ENCODE measurements at places on chromosomes 7 and 10. TPM values are rescaled to one million over a fixed set of nuclear protein-coding genes. Genes with fewer than 3 reads are reported as not detected.
A peak's percentile ranks its signal among the peaks of the same experiment; 100 is the strongest.

Gene ADRB1
- polyA plus RNA-seq: 0.10 TPM

GRCh38 chr7:76304888-76305375, 2.5 kb downstream of the HSPB1 start:
- DNase-seq: no peak

- peak; percentile 82 for DNase-seq
These were observed 12.5 kb upstream of the EBLN1 start for GRCh38 chr10:22230158-22230833.

- no peak for DNase-seq
These were observed 24.2 kb downstream of the AKR1B1 start for GRCh38 chr7:134434701-134435100.

GRCh38 chr10:12489357-12489756, 140.0 kb downstream of the CAMK1D start:
- no peak for DNase-seq

DNA sequence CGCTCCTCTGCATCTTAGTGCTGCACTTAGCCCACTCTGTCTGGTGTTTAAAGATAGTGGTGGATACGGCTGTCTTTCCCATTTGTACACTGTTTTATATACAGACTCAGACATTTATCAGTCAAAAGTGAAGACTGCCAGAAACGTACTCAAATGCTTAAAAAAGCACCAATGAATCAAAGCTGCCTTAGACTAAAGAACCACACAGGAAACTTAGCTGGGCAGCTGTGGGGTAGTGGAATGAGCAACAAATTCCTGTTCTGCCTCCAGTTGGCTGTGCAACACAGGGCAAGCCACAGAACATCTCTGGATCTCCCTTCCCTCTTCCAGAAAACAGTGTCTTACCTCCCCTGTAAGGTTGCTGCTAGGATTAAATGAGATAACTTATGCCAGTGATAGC, 76.0 kb downstream of the ATXN7L1 start:
- no peak for DNase-seq

Gene IL2RA
- not detected for polyA plus RNA-seq

DNA sequence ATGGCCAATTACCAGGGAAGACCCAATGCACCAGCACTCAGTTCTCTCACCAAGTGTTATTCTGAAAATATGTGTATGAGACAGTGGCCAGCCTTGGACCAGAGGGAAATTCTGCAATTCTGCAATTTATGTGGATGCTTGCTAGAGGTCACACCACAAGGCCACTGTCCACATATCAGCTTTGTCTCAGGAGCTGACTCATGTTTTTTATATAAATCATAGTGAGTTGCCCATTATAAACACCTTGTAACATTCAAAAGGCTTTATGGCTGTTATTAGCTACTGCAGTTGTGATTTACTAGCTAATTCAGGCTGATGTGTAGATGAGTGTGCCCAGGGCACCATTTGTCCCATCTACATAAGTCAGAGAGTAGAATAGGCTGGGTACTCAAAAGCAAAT, 649.0 kb downstream of the LRMDA start:
- DNase-seq: no peak

DNA sequence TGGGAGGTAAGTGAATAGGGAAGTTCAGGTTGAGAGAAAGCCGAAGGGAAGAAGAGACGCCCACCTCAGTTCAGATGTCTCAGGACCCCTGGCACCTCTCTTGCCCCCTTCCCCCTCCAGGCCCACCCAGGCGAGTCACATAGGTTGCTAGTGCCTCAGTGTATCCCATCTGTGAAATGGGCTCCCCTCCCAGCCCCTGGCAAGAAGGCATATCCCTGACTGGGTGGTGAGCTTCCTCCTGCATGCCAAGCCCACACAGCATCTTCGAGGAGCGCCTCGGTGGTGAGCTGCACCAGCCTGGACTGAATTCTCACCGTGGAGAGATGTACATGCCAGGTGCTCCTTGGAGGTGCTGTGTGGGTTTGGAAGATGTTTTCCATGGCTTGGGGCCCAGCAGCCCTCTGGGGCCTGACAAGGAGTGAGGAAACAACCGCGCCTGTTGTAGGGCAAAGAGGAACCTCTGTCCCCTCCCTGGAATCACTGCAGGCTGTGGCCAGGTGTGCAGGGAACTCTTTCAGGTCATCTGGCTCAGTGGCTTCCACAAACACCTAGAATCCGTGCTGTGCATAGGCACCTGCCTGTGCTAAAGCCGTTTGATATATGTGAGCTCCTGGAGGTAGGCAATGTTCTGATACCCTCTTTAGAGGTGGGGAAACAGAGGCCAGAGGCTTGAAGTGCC, 45.1 kb downstream of the UNC5B start:
- no peak for DNase-seq

DNA sequence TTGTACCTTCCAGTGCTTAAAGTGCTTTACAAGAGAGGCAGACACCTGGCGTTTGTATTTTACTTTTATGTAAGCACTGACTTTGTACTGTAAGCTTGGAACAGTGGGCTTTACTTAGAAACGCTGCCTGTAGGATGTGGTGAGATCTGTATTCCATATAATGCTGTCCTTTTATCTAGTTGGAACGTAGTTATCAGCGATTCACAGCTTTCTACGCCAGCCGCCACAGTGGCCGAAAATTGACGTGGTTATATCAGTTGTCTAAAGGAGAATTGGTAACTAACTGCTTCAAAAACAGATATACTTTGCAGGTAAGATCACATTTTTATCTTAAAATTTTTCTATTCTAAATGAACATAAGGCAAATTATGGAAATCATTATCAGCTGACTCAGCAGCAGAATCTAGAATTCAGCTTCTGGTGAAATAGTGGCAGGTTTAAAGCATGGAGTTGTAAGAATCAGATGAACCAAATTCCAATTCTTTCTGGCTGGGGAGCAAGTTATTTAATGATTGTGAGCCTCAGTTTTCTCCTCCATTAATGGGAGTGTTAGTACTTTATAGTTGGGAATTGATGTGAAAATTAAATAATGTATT, 91.5 kb downstream of the CUL1 start:
- no peak for DNase-seq

DNA sequence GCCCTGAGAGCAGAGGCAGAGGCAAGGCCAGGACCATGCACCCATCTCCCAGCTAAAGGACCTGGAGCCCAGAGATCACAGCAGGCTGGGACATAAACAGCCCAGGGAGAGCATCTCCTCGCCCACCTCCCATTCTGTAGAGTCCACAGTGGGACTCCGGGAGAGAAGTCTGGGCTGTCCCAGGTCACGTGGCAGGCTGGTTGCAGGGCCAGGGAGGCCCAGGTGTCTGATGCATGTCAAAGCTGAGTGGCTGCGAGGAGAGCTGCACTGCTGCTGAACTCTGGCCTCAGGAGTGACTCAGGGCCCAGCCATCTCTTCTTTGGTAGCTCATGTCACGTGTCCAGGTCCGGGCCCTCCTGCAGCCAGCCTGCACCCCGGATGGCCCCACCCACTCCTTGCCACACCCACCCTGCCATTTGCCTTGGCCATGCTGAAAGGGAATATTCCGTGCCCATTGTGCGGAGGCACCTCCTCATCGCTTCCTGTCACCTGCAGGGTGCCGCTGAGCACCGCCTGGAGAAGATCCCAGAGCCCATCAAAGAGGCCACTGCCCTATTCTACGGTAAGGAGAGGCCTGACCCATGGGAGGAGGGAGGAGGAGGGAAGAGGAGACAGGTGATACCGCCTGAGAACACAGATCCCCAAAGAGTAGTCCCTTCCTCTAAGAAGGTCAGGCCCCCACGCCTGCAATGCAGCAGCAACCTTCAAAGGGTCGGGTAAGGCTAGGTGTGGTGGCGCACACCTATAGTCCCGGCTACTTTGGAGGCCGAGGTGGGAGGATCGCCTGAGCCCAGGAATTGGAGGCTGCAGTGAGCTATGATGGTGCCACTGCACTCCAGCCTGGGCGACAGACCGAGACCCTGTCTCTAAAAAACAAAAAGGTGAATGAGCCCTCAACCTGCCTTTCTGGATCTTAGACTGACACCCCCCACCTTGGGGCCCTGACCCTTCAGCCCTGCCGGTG, 12.6 kb upstream of the SH2B2 start:
- DNase-seq: no peak

Gene MPP7
- 8.2 TPM for polyA plus RNA-seq

DNA sequence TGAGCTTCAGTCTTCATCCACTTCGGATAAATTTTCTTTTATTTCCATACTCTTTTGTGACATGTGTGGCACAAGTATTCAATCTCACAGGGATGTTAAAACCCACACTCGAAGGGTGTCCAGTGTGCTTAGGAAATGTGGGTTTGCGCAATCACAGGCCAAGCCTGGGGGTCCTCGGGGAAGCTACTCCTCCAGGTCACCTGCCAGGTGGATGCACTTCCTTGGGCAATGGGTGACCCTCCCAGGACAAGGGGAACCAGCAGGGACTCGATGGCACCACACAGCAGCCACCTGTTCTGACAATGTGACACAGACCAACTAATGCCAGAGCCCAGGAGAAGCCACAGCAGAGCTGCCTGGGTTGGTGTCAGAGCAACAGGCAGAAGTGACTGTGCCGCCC, 39.0 kb downstream of the PARP12 start:
- no peak for DNase-seq

DNA sequence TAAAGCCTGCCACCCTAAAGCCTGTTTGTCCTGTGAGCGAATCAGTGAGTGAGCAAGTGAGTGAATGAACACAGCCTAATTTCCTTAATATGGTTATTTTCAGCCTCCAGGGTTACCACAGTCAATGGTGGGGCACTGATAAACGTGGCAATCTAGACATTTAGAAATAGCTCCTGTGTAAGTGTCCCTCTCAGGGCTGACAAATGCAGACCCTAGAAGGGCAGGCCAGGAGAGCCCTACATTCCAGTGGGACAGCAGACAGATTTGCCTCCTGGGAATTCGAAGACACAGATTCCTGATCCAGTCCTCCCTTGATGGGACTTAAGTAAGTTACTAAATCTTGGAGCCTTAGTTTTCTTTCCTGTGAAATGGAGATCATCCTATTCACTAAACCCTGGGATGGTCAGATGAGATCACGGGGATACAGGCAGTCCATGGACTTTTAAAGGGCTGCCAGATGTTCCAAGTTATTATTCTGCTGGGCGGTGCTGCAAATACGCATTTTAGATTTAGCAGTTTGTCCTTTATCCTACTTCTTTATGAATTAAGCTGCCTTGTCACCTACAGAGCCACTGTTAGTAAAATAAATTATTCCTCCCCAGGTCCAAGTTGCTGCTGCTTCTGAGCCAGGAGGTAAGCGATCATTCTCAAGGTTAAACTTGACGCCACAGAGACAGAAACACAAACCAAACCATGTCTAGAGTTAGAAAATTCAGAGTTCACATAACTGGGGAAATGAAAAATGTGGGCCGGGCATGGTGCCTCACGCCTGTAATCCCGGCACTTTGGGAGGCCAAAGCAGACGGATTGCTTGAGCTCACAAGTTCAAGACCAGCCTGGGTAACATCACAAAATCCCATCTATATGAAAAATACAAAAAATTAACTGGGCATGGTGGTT, 54.8 kb upstream of the TM9SF3 start:
- no peak for DNase-seq

GRCh38 chr7:20783700-20784387, 2.8 kb downstream of the SP8 start:
- no peak for DNase-seq

DNA sequence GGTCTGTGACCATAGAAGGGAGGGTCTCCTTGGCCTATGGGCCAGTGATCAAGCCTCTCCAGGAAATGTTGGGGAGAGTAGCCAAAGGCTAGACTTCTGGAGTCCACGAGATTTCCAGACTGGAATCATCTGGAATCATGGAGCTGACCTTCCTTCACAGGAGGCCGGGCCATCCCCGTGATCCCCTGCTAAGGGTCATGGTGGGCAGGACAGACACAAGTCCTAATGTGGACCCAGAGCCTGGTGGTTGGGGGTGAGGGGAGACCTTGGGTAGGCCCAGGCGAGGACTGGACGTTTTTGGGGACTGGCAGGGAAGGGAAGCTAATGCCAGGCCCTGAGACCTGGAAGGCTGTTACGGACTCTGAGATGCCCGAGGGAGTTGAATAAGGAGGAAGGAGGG, 9.8 kb upstream of the GRID1 start:
- DNase-seq: no peak

DNA sequence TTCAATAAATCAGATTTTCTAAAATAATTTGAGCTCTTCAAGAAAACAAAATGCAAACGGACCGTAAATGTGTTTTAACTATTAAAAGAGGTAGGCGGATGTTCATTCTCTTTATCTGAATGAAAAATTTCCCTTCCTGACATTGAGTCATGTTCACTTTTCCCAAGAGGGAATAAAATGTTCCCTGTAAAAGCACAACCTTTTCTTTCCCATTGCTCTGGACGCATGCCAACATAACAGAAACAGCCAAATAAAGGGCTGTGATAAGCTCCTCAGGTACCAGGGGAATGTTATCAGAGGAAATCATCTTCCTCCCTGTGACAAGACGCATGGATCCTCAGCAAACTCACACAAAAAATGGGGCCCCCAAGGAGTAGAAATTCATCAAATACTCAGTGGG, 251.8 kb downstream of the MTERF1 start:
- no peak for DNase-seq

DNA sequence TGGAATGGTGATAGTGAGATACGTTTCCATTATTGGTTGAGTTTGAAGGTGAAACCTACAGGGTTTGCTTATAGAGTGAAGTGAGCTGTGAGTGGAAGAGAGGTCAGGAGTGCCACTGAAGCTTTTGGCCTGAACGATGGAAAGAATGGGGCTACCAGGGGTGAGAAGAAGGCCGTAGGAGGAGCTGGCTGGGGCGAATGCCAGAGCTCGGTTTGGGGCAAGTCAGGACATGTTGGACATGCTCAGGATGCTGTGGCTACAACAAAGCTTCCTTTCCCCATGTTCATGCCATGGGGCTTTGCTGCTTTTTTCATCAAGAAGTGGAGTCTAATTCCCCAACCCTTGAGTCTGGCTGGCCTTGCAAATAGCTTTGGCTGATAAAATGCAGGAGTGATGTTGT, 253.7 kb downstream of the GLRX3 start:
- no peak for DNase-seq

DNA sequence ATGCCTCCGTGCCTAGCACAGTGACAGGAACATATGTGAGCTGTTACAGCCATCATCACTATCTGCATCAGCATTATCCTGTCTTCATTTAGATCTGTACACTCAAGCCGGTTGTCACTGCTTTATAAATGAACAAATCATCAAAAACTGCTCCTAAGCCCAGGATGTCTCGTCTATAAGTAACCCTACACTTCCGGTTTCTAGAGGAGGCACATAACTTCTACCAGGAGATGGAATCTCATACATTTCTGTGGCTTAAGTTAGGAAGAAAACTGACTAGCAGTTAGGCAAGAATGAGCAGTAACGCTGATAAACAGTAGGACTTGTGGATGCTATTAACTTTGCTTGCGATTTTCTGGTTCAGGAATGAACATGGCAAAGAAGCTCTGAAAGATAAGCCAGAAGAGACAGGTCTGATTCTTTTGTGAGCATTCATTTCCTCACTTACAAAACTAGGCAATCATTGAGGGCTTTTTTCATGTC, 1199.2 kb downstream of the SORCS3 start:
- no peak for DNase-seq

- no peak for DNase-seq
These were observed 528.9 kb downstream of the MAGI2 start for GRCh38 chr7:78924581-78924980.

- DNase-seq: no peak
These were observed 476 bp upstream of the ZFYVE27 start for GRCh38 chr10:97736403-97736901.

Gene TMEM229A
- 0.09 TPM for polyA plus RNA-seq

Gene BLNK
- polyA plus RNA-seq: 3.5 TPM

Gene SORBS1
- polyA plus RNA-seq: 46.7 TPM

Data from left renal pelvis (tissue), 4 donors.